Amniotic stem cell (primary cell): ENCODE measurements at places on chromosomes 4 and X.

DNA sequence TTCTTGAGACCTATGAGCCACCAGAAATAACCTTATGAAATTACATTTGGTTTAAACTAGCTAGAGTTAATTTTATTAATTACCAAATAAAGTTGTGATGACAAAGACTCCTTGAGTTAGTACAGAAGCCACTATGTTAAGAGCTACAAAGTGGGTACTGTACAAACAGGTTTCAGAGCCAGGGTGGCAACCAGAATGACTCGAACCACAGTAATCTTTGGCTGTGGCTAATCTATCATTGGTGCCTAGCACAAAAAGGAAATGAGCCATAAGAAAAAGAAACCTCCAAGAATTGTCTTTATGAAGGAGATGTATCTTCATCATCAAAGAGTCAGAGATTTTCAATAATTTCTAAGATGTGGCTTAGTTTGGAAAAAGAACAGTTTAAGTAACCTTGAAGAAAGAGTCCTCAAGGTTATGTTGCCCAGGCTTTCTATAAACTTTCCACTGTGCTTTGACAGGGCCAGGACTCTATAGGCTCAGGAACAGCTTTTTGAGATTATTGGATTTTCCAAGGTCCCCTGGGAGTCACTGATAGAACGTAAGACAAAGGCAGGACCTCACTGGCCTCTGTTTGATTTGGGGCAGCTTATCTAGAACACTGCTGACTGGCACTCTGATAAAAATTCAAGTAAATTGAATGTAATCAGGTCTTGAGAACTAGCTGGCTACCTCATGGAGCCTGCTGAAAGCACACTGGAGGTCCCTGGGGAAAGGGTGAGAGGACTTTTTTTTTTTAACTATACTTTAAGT, 777.7 kb downstream of the STIM2 start:
- no peak for DNase-seq

DNA sequence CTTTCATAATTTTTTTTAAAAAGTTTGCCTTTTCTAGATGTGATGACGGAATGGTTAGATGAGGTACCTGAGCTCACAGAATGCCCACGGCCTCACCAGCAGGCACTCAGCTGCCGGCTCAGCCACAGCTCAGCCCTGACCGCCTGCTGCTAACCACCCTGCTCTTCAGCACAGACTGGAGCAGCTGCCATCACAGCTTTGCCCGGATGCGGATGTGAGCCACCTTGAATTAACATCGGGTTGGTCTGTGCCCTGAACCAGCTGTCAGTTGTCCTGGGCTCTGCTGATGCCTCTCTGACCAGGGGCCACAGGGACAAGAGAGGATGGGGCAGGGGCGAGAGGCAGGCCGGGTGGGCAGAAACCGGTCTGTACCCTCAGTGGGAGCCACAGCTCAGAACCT, 93.3 kb downstream of the HMX1 start:
- no peak for DNase-seq

- no peak for DNase-seq
Observed at GRCh38 chr4:53197772-53198142, 168.1 kb downstream of the SCFD2 start.

DNA sequence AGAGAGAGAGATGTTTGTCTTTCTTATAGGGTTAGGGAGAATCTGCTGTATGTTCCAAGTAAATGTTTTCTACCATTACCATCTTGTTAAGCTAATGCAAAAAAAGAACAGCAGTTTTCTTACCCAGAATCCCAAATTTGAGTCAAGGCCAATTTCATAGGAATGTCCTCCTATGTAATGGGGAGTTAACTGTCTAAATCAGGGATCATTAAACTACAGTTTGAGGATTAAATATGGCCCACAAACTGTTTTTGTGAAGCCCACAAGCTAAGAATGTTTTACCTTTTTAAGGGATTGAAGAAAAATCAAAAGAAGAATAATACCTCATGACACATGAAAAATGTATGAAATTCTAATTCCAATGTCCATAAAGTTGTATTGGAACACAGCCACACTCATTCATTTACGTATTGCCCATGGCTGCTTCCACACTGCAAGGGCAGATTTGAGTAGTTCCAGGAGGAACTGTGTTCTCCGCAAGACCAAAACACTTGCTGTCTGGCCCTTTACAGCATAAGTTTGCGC, 113.2 kb upstream of the SPRY1 start:
- DNase-seq, result no peak

- DNase-seq, result no peak
Observed at GRCh38 chr4:177159600-177159999, 150.1 kb upstream of the NEIL3 start.

GRCh38 chrX:23623797-23624196, 43.5 kb upstream of the PRDX4 start:
- no peak for DNase-seq

DNA sequence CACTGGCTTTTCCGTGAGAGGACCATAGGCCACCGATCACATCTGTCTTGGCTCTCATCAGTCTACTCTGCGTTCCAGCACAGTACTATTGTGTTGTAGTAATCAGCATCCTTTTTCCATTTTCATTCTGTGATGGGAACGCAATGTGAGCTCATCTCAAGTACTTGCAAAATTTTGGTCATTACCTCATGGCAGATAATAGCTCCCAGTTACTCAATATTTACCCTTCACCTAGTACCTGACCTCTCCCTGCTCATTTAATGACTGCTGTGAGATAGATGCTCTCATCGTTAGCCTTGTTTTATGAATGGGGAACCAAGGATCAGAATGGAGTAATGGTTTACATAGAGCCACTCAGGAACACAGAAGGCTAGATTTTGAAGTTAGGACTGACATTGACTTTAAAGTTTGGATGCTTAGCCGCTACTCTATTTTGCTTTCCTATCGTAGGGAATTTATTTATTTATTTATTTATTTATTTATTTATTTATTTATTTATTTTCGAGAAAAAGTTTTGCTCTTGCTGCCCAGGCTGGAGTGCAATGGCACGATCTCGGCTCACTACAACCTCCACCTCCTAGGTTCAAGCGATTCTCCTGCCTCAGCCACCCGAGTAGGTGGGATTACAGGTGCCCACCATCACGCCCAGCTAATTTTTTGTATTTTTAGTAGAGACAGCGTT, 6.5 kb upstream of the GPR101 start:
- DNase-seq, result no peak

DNA sequence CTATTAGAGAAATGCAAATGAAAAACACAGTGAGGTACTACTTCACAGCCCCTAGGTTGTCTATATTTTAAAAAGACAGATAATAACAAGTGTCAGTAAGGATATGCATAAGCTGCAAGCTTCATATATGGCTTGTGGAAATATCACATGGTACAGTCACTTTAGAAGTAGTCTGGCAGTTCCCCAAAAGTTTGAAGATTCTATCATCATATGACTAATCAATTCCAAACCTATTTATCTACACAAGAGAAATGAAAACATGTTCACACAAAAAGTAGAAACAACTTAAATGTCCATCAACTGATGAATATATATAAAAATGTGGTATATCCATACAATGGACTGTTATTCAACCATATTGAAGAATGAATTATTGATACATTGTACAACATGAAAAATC, 185.8 kb upstream of the STK26 start:
- DNase-seq, result no peak

- DNase-seq, result no peak
Observed at GRCh38 chrX:120224388-120224787, 26.2 kb upstream of the ZBTB33 start.

GRCh38 chr4:171785388-171785787, 27.8 kb upstream of the GALNTL6 start:
- no peak for DNase-seq

DNA sequence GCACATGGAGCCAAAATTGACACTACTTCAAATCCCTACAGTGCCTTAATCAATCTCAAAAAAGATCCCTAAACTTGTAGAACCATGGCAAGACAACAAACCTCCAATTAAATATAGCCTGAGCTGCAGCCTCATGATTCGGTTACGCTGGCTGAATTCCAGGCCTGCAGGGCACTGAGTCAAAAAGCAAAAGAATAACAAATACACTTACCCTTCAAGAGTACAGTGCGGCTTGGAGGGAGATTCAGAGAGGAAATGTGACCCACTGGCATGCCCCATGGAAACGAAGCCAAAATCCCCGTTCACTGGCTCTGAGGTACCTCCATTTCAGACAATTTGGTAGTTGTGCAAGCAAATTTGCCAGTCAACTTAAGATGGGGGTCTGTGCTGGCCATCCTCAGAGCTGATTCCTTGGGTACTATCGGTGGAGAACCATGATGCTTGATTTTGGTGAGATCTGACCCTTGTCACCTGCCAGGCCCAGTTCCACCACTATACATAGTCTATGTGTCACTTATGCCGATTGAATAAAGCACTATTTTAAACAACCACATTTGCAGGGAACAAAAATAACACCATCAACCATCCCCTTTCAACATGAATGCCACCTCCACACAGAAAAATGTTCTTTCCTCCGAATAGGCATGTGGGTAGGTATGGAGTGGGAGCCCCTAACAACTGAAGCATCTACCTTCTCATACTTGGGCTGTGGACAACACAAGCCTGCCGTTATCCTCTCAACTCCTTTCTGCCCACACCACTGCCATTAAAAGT, 2.1 kb downstream of the C4orf54 start:
- DNase-seq, result peak; percentile 57

DNA sequence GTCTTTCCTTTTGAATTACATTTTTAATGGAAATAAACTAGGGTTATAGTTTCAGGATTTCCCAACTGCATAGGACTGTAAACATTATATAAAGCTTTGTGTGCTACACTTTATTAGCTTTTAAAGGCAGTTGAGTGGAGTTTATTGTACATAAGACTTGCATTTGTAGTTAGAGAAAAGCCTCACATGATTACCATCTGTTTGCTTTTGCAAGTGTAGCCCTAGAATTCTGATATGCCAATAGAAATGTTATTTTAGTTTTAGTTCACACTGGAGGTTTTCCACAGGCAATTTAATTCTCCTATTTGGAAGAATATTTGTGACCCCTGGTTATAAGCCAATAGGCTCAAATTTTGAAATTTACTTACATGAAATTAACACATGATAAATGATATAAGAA, 41.3 kb upstream of the ANK2 start:
- no peak for DNase-seq

GRCh38 chr4:85736571-85736970, 261.6 kb downstream of the ARHGAP24 start:
- DNase-seq, result no peak

DNA sequence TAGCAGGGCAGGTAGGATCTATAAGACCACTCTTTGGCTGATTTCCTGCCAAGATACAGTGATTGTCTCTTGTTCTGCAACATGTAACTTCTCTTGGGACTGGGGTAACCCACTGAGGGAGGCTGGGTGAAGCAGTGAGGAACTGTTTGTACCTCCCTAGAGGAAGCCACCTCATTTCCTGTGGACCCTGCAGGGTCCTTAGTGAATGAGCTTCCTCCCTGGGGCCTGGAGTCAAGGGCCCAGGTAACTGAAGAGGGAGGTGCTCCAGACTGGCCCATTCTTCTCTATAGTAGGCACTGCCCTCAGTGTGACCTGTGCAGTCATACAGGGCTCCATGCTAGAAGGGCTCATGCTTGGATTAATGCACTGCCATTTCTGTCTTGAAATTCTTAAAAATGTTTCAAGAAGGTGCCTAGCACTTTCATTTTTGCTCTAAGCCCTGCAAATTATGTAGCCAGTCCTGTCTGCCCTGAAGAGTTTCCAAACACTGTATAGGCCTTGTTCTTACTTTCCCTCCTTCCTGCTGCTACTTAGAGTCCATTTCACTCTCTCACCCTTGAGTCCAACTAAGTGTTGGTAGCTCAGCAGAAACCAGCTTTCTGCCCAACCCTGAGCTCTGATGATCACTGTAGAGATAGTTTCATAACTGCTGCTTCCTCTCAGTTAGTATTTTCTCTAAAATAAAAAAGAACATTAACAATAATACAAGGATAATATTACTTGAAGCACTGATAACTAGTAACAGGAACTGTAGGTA, 8.5 kb upstream of the GRIA3 start:
- DNase-seq, result no peak

DNA sequence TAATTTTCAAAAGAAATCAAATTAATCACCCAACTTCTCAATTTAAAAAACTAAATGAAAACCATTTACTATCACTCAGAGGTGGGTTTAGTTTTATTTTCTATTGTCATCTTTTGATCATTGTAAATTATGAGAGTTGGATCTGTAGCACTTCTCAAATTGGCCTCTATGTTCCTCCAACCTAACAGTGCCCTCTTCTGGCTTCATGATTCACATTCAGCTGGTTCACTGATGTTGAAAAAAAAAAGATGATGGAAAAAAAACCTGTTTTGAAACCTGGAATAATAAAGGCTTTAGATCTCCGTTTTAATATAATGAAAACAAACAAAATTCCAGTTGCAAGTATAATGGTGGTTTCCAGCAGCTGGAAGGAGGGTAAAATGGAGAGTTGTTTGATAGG, 2.4 kb upstream of the NBDY start:
- peak; percentile 21 for DNase-seq

DNA sequence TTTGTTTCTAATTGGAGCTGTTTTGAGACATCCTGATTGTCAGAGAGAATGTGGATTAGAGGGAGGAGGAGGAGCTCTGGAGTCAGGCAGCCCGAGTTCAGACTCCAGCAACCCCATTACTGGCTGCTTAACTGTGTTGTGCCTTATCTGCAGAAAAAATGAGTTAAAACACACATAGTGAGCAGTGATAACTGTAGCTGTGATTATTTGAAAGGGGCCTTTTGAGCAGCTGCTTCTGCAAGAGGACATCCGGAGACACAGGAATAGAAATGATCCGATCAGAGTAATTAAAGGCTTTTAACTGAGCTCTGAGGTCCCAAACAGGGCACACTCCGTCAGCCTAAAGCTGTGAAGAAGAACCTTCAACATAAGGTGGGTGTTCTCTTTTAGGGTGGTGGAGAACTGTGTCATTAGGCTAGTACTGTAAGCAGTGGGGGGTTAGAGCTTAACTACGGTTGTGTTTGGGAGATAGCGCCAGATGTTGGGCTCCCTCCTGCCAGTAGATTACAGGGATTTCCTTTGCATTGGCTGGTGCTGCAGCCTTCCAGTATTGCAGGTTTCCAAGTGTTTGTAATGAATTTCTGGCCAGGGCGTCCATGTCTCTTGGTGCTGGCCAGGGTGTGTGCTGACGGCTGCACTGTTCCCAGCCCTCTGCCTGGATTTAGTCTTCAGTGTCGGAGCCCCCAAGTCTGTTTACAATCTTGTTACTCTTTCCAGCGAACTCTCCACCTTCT, 24.3 kb downstream of the ADD1 start:
- no peak for DNase-seq

DNA sequence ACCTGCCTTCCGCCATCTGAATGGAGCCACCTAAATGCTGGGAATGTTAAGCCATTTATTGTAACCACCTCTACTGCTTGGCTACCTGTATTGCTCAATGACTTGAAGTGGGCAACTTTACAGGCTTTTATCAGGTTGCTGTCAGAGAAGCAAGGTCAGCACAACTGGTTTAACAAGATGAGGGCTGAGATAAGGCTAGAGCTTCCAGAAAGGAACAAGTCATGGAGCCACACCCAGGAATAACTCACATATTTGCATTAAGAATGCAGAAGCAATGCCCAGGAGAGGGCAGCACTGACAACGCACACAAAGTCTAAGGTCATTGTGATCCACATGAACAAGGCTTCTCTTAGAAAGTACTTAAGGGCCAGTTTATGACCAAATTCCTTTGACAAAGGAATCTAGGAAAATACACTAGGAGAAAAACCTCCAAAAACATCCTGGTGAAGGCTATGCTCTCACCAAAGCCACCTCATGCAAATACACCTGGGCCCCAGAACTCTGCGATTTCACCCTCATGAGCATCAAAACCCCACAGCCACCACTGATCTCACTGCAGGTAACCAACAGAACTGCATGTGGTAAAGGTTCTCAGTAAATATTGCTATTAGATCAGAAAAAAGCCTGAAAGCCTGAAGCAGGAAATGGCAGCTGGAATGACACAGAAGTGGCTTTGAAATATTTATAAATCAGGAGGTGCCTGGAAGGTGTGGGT, 15.0 kb upstream of the STS start:
- DNase-seq, result peak; percentile 52
